RPMI7951 (cell line): ENCODE measurements at places on chromosomes 4 and X. TPM values are rescaled to one million over a fixed set of nuclear protein-coding genes. Genes with fewer than 3 reads are reported as not detected.

- no peak for DNase-seq
These were observed 82.5 kb upstream of the GC start for GRCh38 chr4:71866212-71866885.

- DNase-seq: no peak
These were observed 112.9 kb downstream of the MBNL3 start for GRCh38 chrX:132375941-132376340.

GRCh38 chrX:74890676-74891430 lies 34.4 kb downstream of the NEXMIF start:
- DNase-seq: no peak

DNA sequence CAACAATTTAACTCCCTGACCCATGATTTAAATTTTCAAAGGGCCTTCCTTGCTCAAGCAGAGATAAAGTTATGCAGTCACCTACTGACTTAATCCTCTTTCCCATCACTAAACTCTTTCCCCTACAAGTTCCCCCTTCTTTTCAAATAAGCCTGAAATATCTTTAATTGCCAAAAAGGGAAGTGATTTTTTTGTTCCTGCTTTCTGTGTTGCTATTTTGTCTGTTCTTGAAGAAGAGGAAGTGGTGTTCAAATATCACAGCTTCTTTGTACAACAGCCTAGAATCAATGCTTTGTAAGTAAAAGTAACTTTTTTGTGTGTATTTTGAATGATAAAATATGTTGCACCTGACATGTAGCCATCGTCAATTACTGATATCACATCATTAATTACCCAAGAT lies 595.9 kb downstream of the CENPC start:
- DNase-seq: no peak

DNA sequence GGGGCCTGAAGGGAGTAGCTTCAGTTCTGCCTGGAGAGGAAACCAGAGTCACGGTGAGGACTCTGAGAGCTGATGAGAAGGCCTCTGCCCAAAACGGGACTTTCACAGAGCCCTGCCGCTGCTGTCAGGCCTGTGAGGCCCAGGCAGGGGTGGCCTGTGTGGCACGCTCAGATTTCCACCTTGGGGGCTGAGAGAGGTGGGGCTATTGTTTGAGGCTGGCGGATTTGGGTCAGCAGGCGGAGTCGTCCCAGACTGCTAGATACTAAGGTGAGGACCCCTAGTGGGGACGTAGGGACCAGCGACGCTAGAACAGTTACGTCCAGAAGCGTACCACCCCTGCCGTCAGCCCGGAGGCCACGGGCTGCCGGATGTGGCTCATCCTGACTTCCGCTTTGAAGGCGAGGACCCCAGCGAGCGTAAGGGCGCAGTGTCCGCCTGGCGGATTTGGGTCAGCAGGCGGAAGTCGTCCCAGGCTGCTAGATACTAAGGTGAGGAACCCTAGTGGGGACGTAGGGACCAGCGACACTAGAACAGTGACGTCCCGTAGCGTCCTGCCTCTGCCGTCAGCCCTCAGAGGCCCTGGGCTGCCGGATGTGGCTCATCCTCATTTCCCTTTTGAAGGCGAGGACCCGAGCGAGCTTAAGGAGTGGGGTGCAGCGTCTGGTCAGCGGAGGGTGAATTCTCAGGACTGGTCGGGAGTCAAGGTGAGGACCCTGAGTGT lies at the start of gene MAGEB1:
Gene MAGEB1, plus strand, starts transcription at position 378 of the 721 bp plus-strand sequence. CDS start 3,348 bp downstream, outside the sequence.
- peak; percentile 62 for DNase-seq

- peak; percentile 41 for DNase-seq
These were observed 77.3 kb upstream of the NOCT start for GRCh38 chr4:138938366-138938690.

- no peak for DNase-seq
These were observed 118.5 kb downstream of the IRF2 start for GRCh38 chr4:184355857-184356256.

DNA sequence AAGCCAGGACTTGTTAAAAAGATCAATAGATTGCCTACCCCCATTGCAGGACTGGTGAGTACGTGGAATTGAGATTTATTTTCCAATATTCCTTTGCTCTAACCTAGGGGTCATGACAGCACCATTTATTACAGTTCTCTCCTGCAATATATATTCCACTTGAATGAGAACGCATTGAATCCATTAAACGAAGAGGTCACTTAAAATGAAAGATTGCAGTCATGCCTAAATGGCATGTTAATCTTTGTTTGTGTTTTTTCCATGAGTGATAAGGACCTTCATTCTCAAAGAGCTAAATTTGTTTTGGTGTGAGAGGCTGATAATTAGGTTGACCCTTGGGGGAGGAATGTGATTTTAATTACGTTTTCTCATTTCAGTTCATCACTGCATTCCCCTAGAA lies 13.5 kb upstream of the LIMCH1 start:
- DNase-seq: no peak

- peak; percentile 29 for DNase-seq
These were observed 19.1 kb upstream of the ARX start for GRCh38 chrX:25034889-25035288.

DNA sequence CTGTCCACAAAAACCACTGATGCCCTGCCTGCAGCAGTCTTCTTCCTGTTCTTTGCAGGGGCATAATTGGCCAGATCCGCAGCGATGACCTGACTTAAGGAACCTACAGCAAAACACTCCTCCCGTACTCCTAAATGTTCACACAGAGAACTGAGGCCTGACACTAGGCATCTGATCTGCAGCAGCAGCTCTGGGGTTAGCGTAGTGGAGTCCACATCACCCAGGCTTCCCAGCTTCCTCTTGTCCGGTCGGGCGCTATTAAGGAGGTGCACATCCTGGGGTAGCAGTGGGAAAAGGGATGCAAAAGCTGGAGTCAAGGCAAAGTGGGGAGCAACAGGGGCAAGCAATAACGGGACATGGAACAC lies 758 bp downstream of the SCFD2 start:
- peak; percentile 29 for DNase-seq

- DNase-seq: no peak
These were observed 627.4 kb upstream of the BOD1L1 start for GRCh38 chr4:14254926-14255325.

GRCh38 chr4:102684610-102685052 lies 76.1 kb downstream of the MANBA start:
- DNase-seq: peak; percentile 54

GRCh38 chr4:117941611-117942010 lies 92.7 kb upstream of the NDST3 start:
- DNase-seq: no peak

DNA sequence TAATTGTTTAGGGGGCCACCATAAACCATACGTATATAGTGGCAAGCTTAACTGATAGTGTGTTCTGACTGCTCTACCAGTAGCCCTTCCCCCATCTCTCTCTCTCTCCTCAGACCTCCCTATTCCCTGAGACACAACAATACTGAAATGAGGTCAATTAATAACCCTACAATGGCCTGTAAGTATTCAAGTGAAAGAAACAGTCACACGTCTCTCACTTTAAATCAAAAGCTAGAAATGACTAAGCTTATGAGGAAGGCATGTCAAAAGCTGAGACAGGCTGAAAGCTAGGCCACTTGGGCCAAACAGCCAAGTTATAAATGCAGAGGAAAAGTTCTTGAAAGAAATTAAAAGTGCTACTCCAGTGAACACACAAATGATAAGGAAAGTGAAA lies 78.0 kb downstream of the PRDM5 start:
- no peak for DNase-seq

- no peak for DNase-seq
These were observed 35.7 kb downstream of the TMEM154 start for GRCh38 chr4:152644130-152644529.

DNA sequence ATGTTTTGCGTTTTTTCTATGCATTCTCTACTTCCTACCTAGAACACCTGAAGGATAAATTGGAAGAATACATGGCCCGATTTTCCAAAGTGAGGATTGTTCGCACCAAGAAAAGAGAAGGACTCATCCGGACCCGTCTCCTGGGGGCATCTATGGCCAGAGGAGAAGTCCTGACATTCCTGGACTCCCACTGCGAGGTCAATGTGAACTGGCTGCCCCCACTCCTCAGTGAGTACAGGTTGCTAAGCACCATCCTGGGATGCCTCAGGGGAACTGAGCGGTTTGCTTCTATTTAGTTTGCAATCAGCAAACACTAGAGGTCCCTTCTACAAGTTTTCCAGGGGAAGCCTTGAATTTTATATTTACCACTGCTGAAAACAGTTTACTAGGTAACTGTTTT lies 359.3 kb upstream of the GALNT7 start:
- DNase-seq: no peak

DNA sequence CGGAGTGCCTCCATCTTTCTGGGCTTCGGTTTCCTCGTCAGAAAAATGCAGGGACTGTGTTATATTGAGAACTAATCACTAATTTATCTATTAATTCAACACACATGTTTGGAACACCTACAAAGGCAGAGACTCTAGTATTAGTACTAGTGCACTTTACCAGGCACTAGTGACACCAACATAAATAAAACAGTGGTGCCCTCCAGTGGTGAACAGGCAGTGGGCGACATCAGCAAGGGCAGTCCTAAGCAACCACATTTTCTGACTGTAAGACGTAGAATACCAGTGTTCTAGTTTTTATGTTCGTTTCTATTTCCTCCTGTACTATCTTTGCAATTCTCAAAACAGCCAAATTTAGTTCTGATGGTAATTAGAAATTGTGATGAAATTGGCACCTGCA lies 69.1 kb upstream of the UCP1 start:
- DNase-seq: peak; percentile 10

DNA sequence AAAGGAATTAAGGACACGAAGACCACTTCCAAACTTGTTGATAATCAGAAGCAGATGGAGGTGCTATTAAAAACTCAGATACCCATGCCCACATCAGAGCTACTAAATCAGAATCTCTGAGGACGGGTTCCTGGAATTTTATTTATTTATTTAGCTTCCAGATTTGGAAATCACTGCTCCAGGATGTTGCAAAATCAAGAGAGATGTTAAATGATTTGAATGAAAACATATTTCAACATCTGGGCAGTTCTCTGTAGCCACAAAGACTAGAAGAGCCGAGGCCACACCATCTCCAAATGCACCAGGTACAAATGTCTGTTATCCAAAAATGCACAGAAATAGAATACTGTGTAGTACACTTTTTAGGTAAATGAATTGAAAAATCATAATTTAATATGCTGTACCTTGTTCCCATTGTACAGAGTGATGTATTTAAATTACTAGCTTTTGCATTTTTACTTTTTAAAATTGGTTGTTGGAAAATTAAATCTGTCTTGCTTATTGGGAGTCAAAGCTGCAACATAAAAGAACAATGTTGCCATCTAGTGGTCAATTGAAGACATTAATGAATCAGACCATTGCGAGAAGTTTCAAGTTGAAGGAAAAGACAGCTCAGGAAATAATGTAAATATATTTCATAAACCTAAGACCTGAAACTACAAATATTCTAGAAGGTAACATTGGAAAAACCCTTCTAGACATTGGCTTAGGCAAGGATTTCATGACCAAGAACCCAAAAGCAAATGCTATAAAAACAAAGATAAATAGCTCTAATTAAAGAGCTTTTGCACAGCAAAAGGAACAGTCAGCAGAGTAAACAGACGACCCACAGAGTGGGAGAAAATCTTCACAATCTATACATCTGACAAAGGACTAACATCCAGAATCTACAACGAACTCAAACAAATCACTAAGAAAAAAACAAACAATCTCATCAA lies 151.3 kb upstream of the TTC29 start:
- peak; percentile 46 for DNase-seq

DNA sequence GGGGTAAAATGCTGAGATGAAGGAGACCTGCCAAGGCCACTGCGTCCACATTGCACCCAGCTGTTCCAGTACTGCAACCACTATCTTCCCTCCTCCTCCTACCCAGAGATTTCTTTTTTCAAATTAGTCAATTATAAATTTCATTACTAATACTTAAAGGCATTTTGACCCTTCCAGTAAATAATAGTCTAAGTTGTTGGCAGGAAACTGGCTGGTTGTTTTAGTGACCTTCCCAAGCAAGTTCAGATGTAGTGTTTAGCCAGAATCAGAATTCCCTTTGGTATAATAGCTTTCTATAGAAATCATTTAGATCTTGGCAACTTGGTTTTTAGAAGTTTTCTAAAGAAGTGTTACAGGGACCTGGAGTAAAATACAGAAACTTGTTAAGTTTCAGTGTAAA lies 66.0 kb downstream of the AASDH start:
- no peak for DNase-seq

GRCh38 chr4:8393593-8394038 lies 46.9 kb downstream of the ACOX3 start:
- peak; percentile 97 for DNase-seq

DNA sequence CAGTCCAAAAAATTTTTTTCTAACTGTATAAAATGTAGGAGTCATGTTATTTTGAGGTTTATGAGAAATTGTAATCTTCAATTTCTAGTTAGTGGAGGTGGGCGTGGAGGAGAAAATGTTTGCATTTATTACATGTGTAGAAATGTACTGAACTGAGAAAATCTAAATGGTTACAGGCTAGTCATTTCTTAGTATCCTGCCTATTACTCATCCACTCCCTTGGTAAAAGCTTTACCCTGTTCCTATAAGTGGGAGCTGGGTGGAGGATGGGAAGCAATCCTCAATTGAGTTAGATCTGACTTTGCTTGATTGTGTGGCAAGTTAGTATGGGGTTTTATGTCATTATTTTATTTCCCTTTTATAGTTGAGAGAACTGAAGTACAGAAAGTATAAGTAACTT lies 73.8 kb downstream of the POLA1 start:
- no peak for DNase-seq

- no peak for DNase-seq
These were observed 19.4 kb downstream of the DRD5 start for GRCh38 chr4:9800848-9801247.

- no peak for DNase-seq
These were observed 23.3 kb upstream of the MAGEA4 start for GRCh38 chrX:151889421-151889820.

- DNase-seq: peak; percentile 36
These were observed 80.7 kb upstream of the IGFBP7 start for GRCh38 chr4:57190601-57191481.

- DNase-seq: peak; percentile 73
These were observed 69.7 kb upstream of the PGRMC2 start for GRCh38 chr4:128357286-128357685.

- no peak for DNase-seq
These were observed 127.3 kb upstream of the NKX1-1 start for GRCh38 chr4:1533501-1534064.

Gene TCP11X2
- not detected in 2 replicates for total RNA-seq

Gene NAAA
- 34.6 and 42.4 TPM in 2 replicates for total RNA-seq

Gene VCX
- not detected in 2 replicates for total RNA-seq

Gene ELF4
- 10.5 and 10.6 TPM in 2 replicates for total RNA-seq

Gene CYLC1
- not detected in 2 replicates for total RNA-seq

Gene FHDC1
- total RNA-seq: 0.36 and 0.49 TPM in 2 replicates

Gene MGAT4D
- total RNA-seq: not detected in 2 replicates

Gene PCDH18
- 6.8 and 8.9 TPM in 2 replicates for total RNA-seq

Gene SSX5
- total RNA-seq: not detected in 2 replicates

Gene RAB33A
- total RNA-seq: 1.6 and 2.0 TPM in 2 replicates
